ENCODE measurements at places on chromosomes 1 and 21. TPM values are rescaled to one million over a fixed set of nuclear protein-coding genes. Genes with fewer than 3 reads are reported as not detected.
A peak's percentile ranks its signal among the peaks of the same experiment; 100 is the strongest.

DNA sequence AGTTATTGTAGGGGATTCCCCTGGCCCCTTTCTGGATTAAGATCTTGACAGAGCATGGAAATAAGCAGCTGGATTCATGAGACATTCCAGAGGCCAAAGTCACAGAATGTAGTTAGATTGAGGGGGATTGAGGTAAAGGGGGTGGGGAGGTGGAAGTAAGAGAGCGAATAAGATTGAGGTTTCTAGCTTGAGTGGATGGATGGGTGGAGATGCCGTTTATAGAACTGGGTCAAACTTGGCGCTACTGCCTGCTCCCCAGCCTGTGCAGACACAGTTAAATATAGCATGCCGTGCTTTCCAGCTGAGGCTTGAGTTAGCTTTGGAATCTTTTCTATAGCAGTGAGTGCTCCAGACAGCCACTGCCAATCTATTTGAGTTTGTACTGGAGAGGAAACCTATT lies 85.7 kb downstream of the DYRK1A start:
- H3K4me3 ChIP-seq: no peak overlapping the region
- no peaks in the 10 kb centered on the region for H3K27me3 ChIP-seq
- H3K36me3 ChIP-seq: no peaks in the 10 kb centered on the region
- DNase-seq: no peak
- no peaks in the 10 kb centered on the region for H3K4me1 ChIP-seq

DNA sequence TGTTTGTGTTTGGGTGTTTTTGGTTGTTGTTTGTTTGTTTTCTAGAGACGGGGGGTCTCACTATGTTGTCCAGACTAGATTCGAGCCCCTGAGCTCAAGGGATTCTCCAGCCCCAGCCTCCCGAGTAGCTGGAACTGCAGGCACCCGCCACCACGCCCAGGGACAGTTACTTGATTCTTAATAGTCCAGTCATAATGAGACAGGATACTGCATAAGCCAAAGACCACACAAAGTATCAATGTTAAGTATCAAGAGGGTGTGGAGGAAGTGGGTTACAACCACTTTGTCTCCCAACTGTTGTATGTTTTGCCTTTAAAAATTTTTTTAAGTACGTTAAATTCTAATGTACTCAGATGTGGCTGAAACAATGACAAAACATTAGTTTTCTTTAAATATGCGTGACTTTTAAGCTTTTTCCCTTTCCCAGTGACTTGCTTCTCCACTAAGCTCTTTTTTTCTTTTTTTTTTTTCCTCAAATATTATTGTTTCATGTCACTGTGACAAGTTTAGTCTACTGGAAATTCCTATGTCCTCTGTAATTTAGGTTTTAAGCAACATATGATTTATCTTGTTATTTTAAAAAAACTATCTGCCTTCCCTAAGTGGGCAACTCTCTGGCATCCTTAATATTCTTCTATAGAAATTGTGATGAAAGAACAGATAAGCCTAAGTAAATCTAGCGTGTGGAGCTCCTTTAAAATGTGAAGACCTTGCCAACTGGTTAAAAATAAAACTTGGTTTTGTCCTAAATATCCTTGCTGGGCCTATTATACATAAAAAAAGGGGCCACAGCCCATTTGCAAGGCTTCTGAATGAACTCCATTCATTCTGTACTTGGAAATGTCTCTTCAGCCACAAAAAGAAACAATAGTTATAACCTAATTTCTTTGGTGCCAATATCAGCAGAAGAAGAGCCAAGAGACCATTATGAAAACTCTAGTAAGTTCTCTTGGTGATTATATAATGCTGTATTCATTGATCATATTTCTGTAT lies 56.2 kb upstream of the DPH5 start:
- no peak overlapping the region for H3K4me3 ChIP-seq
- no peaks in the 10 kb centered on the region for H3K27me3 ChIP-seq
- H3K36me3 ChIP-seq: no peaks in the 10 kb centered on the region

DNA sequence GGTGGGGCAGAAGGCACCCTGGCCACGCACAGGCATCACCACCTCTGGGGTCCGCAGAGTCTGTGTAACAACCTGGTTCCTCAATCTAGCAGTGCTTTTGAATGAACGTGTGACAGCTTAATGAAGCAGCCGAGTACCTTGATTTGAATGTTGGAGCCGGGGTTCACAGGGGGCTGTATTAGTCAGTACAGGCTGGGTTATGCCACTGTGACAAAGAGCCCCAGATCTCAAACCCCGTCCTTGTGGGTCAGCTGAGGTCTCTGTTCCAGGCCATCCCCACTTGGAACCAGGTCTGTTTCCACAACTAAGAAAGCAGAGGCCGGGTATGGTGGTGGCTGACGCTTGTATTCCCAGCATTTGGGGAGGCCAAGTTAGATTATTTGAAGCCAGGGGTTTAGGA lies 10.5 kb downstream of the TMEM240 start:
- no peaks in the 10 kb centered on the region for H3K36me3 ChIP-seq
- no peak for DNase-seq
- H3K27ac ChIP-seq: no peak overlapping the region
- H3K4me3 ChIP-seq: no peak overlapping the region

The RNF11 gene
- 81.5 TPM for total RNA-seq

GRCh38 chr1:151802372-151802771 lies 2.8 kb downstream of the LINGO4 start:
- no peak for DNase-seq
- H3K27me3 ChIP-seq: no peaks in the 10 kb centered on the region
- no peaks in the 10 kb centered on the region for H3K4me1 ChIP-seq
- H3K27ac ChIP-seq: no peak overlapping the region
- no peak overlapping the region for H3K4me3 ChIP-seq

The GJA9 gene
- 0.09 TPM for total RNA-seq

DNA sequence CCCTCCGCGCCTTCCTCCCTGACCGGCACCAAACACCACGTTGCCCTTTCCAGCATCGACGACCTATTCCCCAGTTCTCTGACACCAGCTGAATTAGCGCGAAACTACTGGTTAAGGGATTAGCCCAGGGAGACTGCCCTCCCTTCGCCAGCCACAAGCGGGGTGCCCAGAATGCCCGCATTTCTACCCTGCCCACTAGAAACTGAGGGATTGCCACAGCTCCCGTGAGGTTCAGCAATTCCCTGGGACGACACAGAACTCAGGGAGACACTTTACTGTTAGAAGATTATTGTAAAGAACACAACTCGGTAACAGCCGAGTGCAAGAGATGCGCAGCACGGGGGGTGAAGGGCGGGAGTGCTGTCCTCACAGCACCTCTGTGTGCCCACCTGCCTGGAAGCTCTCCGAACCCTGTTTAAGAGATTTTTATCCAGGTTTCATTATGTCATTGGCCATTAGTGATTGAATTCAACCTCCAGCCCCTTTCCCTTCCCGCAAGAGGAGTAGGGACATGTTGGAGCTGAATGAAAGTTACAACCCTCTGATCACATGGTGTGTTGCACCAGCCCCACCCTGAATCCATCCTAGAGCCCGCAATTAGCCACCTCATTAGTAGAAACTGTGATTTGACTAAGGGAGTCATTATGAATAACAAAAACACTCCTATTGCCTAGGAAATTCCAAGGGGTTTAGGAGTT lies 15.8 kb upstream of the RIPPLY3 start:
- H3K27me3 ChIP-seq: no peaks in the 10 kb centered on the region
- no peak for DNase-seq
- H3K4me1 ChIP-seq: no peaks in the 10 kb centered on the region
- peak overlapping the region; percentile 56 for H3K4me3 ChIP-seq
- H3K27ac ChIP-seq: peak overlapping the region; percentile 89

The KDM5B gene
- 110 TPM for total RNA-seq

The COL9A2 gene
- 27.6 TPM for total RNA-seq

DNA sequence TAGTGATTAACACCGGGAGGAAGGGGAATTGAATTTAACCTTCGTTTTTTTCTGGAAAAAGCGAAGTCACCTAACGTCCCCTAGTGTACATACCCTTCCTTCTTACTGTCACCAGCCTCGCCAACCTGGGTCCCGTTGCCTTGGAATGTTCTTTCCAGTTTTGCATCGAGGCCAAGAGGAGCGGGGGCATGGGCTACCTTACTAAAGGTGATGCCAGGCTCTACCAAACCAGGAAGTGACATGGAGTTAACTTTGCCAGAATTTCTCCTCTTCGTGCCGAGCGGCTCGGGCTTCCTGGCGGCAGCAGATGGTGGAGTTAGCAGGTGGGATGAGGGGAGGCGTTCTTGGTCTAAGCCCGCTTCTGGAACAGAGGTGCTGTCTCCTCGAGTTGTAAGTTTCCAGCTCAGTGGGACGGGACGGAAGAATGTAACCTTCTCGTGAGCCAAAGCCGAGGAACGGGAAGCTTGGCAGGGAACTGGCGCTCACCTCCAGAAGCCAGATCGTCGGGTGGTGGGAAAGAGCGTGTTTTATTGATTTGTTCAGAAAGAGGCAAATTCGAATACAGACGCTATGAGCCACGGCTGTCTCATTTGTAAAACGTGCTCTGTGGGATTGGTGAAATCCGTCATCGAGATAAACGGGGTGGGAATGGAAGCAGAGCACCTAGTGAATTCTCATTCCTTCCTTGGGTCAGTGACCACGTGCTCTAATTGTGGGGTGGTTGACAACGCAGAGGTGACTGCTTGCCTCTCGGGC lies 486 bp downstream of the NIPAL3 start:
- peak overlapping the region; percentile 82 for H3K27ac ChIP-seq
- H3K27me3 ChIP-seq: no peaks in the 10 kb centered on the region
- peak; percentile 34 for DNase-seq
- no peaks in the 10 kb centered on the region for H3K36me3 ChIP-seq

The CIART gene
- total RNA-seq: 10.1 TPM

- no peak for DNase-seq
- H3K4me3 ChIP-seq: no peak overlapping the region
- no peaks in the 10 kb centered on the region for H3K36me3 ChIP-seq
- H3K4me1 ChIP-seq: no peaks in the 10 kb centered on the region
Observed at GRCh38 chr1:235307158-235308124, 20.5 kb downstream of the ARID4B start.

GRCh38 chr1:246930830-246931548 lies 759 bp downstream of the AHCTF1 start:
- H3K27ac ChIP-seq: peak overlapping the region; percentile 97
- H3K27me3 ChIP-seq: no peaks in the 10 kb centered on the region
- no peaks in the 10 kb centered on the region for H3K36me3 ChIP-seq
- H3K4me3 ChIP-seq: peak overlapping the region; percentile 98
- DNase-seq: peak; percentile 48
- peaks cover 3% of the 10 kb centered on the region for H3K4me1 ChIP-seq

All from prostate gland (tissue), 2 donors.